Aortic smooth muscle cell (primary cell): ENCODE measurements at places on chromosomes 13 and 19. TPM values are rescaled to one million over a fixed set of nuclear protein-coding genes. Genes with fewer than 3 reads are reported as not detected.

The SLC25A30 gene
- 18.0 and 25.1 TPM in 2 replicates for total RNA-seq

The CLDN10 gene
- not detected in 2 replicates for total RNA-seq

The CHAF1A gene
- total RNA-seq, result 9.1 and 19.2 TPM in 2 replicates

The SIGLECL1 gene
- not detected in 2 replicates for total RNA-seq

The ZNF829 gene
- total RNA-seq, result 2.7 and 3.4 TPM in 2 replicates
